Stimulated activated CD8-positive, alpha-beta memory T cell treated with anti-CD3 and anti-CD28 coated beads, Interleukin-15, amount 100 ng/mL, for 24 hours (primary cell): ENCODE measurements at places on chromosomes 7 and 10.
A peak's percentile ranks its signal among the peaks of the same experiment; 100 is the strongest.

- no peak for DNase-seq
Observed at GRCh38 chr7:40680657-40681056, 545.9 kb downstream of the SUGCT start.

- DNase-seq: no peak
Observed at GRCh38 chr7:14748461-14748860, 154.1 kb downstream of the DGKB start.

DNA sequence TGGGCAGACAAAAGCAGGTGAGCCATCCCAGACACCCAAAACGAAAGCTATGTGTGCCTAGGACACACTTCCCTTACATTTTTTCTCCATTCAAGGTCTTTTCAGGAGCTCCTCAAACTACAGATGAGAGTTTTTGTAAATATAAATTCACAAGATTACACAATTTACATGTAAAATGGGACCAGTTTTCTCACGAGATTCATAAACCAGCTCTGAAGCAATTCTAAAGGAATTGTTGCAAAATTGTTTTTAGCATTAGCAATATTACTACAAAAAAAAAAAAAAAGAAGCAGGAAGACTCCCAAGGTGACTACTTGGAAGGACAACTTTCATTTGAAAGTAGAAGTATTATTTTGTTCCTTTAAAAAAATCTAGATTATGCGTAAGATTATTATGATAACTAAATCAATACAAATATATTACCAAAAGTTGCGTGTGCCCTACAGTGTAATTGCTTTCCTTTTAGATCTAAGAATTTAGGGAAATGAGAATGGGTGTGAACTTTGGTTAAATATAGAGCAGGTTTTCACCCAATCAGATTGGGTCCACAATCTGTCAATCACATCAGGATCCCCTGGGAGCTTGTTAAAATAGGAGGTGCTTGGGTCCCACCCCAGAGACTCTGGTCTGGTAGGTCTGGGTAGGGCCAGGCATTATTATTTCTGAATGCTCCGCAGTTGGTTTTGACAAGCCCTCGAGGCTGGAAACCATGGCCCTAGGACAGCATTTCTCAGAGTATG, 72.2 kb downstream of the TBXAS1 start:
- no peak for DNase-seq

DNA sequence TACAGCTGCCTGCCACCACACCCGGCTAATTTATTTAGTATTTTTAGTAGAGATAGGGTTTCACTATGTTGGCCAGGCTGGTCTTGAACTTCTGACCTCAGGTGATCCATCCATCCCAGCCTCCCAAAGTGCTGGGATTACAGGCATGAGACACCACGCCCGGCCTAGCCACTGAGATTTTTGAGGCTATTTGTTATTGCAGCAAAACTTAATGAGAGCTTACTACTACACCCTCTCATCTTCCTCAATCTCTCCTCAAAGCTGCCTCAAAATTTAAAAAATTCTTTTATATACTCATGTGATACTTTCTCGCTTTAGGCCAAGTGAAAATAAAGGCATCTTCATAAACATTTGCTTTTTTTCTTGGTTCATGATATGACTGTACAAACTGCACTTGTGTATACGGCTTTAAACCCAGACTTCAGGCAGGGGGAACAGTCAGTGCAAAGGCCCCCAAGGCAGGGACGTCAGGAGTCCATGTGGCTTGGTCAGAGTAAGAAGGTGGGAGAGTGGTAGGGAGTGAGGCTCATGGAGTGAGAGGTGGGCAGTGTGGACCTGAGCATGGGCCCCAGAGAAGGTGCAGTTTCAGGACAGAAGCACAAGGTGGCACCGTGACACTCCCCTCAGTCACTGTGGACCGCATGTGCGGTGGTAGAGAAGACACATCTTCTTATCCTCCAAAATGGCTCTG, 55.5 kb downstream of the SYPL1 start:
- peak; percentile 27 for DNase-seq

GRCh38 chr7:99094401-99094800, 49.5 kb downstream of the SMURF1 start:
- DNase-seq: no peak

GRCh38 chr7:50614721-50615518, 49.7 kb upstream of the DDC start:
- no peak for DNase-seq

DNA sequence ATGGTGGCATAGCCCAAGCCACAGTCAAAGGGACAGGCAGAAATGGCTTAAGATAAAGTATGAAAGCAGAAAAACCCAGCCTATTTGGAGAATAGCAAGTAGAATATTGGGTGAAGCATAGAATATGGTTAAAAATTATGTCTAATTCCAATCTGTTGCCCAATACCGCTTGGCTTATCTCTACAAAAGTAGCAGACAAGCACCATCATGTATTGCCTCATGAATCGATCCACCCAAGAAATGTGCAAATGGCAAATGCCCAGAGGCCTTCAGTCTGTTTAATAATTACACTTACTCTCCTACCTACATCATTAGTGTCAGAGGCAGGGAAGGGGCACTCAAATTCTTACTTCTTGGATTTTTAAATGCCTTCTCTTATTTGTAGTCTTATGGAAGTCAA, 130.9 kb upstream of the ADAM12 start:
- no peak for DNase-seq

- no peak for DNase-seq
Observed at GRCh38 chr7:93315896-93316295, 83.7 kb downstream of the VPS50 start.

GRCh38 chr7:13800694-13801448, 188.6 kb downstream of the ETV1 start:
- DNase-seq: no peak

GRCh38 chr10:121552746-121553145, 45.5 kb downstream of the FGFR2 start:
- no peak for DNase-seq
